ENCODE measurements at places on chromosomes 16 and 17.
A peak's percentile ranks its signal among the peaks of the same experiment; 100 is the strongest.

GRCh38 chr17:82248815-82249674 lies 20.2 kb downstream of the SLC16A3 start:
- no peak for DNase-seq

- peak; percentile 80 for DNase-seq
These were observed 2.4 kb upstream of the ALOXE3 start for GRCh38 chr17:8120520-8121406.

DNA sequence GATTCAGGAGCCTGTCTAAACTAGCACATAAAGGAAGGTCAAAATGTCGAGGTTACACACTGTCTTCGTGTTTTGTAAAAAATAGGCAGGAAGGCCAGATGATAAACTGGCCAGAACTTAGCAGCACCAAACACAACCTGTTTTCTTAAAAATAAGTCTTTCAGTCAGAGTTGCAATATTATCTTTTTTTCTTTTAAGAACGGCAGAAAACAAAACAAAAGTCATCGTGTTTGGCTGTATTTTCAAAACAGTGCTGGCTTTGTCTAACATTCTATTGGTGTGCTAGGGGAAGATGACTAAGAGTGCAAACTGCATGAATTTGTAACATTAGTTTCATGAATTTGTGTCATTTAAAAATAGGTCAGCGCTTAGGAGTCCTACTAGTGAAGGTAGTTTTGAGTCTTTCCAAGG lies 5.3 kb downstream of the MAF start:
- DNase-seq, result no peak

DNA sequence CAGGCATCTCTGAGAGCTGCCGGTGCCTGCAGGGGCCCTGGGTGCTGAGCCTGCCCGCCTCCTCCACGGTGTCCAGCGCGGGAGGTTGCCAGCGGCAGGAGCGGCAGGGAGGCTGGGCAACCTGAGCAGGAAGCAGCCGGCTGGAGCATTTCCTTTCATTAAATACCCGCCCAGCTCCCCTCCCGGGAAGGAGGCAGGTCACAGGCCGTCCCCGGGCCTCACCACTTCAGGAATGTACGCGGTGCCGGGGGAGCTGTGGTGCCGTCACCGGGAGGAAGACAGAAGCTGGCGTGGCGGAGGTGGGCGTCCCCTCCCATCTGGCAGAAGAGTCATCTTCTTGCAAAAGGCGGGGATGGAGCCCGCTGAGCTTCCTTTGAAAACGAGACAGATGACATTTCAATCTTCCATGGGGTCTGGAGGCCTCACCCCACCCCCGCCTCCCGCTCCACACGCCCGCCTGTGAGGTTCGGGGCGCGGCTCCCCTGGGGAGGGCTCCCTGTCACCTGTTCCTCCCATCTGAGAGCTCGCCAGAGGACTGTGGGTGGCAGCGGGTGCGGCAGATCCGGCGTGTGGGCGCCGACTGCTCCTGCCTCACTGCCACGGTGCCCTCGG lies 16.0 kb downstream of the SOX8 start:
- DNase-seq, result peak; percentile 28

DNA sequence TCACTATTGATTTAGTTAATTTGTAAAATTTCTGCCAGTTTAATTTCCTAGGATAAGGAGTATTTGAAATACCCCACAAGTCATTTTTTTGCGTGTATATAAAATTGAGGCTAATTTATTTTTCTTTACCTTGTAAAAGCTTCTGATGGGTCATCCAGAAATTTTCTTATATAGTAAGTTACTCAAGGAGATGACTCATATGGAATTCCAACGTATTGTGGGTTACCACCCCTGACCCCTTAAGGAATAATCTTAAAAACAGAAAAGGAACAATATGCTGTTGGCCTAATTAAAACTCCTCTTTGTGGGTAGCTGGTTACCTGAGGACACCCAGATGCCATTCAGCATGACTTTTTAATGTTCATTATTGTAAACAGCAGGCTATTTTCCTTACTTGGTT lies 13.6 kb downstream of the HEATR6 start:
- DNase-seq, result peak; percentile 21

- no peak for DNase-seq
These were observed 323.8 kb upstream of the TNRC6C start for GRCh38 chr17:77634710-77635109.

DNA sequence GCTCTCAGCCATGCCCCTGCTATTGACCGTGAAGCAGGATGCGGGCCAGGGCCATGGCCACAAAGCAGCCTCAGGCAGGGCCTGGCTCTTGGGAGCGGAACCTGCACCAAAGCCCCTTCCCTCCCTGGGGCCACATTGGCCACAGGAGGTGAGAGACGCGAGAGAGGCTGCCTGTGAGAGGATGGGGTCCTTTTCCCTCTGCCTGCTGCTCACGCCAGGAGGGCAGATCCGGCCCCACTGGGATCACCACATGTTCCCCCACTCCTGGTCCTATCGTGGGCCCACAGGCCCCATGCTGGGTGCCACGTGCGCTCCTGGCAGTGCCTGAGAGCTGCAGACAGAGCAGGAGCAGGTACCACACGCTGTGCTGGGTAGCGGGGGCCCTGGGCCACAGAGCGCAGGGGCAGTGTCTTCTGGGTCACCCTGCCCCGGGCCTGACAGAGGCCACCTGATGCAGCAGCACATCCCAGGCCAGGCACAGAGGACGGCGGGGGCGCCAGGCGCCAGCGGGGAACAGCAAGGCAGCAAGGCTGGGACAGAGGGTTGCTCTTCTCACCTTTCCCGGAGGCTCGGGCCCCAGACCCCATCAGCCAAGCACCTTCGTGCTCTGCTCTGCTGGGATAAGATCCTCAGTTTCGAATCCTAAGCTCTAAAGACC lies 9.2 kb upstream of the NUDT16L1 start:
- no peak for DNase-seq

- DNase-seq, result no peak
These were observed 417.5 kb downstream of the UTP18 start for GRCh38 chr17:51677875-51678274.

GRCh38 chr16:30740364-30741251 lies 7.6 kb upstream of the PHKG2 start:
- peak; percentile 43 for DNase-seq

- no peak for DNase-seq
These were observed 298.3 kb upstream of the XYLT1 start for GRCh38 chr16:17769065-17769464.

DNA sequence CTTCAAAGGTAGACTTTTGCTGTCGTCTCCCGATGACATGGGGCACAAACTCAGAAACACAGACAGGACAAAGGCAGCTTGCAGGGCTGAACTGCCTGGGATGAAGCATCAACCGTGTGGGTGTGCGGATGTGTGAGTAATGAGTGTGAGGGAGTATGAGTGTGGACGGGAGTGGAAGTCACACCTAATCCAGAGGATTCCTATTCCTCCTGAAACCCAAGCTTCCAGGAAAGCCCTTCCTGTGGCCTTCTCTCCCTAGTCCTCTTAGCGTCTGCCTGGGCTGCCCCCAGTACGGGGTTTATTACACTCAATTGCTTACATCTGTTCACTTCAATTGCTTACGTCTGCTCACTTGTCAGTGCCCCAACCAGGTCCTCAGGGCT lies 2.3 kb upstream of the IL4R start:
- DNase-seq, result no peak

GRCh38 chr16:57348327-57348726 lies 10.3 kb upstream of the CCL22 start:
- no peak for DNase-seq

- no peak for DNase-seq
These were observed 8.6 kb downstream of the TBC1D26 start for GRCh38 chr17:15740570-15741120.

- no peak for DNase-seq
These were observed 6.2 kb downstream of the BECN1 start for GRCh38 chr17:42817866-42818265.

GRCh38 chr17:76268015-76268749 lies 3.0 kb downstream of the UBALD2 start:
- peak; percentile 68 for DNase-seq

DNA sequence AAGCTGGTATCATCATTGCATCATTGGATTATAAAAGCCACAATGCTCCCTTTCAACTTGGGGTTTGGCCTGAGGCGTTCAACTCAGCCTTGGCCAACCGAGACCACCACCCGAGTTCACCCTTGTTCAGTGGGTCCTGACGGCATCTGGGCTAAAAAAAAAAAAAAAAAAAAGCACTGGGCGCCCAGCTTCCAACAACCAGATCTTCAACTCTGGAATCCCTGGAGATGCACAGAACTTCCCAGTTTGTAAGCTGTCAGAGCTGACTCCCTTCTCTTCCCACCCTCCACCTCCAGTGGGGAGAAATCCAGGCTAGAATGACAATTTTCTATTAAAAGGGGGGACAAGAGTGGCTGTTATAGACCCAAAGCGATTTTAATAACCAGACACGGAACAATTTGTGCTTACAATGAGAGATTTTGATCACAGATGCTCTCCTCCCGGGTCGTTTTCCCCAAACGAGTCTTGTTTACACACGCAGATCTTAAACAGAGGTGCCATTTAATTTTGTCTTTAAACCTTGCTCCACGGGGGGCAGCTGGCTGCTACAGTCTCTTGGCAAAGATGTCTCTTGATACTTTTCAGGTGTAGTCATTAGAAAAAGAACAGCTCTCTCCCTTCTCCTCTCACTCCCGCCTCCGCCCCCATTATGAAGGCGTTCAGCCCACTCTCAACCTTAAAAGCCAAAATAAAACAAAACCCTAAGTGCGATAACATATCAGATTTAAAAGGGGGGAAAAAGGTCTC lies 26.9 kb downstream of the GPRC5B start:
- DNase-seq, result no peak

GRCh38 chr17:83127431-83128160 lies 48.2 kb downstream of the METRNL start:
- DNase-seq, result no peak

GRCh38 chr17:34201767-34202166 lies 53.3 kb upstream of the CCL2 start:
- no peak for DNase-seq

- DNase-seq, result no peak
These were observed 244.9 kb downstream of the PRKCA start for GRCh38 chr17:66547151-66547865.

- DNase-seq, result no peak
These were observed 20.2 kb downstream of the ABR start for GRCh38 chr17:1159431-1160180.

DNA sequence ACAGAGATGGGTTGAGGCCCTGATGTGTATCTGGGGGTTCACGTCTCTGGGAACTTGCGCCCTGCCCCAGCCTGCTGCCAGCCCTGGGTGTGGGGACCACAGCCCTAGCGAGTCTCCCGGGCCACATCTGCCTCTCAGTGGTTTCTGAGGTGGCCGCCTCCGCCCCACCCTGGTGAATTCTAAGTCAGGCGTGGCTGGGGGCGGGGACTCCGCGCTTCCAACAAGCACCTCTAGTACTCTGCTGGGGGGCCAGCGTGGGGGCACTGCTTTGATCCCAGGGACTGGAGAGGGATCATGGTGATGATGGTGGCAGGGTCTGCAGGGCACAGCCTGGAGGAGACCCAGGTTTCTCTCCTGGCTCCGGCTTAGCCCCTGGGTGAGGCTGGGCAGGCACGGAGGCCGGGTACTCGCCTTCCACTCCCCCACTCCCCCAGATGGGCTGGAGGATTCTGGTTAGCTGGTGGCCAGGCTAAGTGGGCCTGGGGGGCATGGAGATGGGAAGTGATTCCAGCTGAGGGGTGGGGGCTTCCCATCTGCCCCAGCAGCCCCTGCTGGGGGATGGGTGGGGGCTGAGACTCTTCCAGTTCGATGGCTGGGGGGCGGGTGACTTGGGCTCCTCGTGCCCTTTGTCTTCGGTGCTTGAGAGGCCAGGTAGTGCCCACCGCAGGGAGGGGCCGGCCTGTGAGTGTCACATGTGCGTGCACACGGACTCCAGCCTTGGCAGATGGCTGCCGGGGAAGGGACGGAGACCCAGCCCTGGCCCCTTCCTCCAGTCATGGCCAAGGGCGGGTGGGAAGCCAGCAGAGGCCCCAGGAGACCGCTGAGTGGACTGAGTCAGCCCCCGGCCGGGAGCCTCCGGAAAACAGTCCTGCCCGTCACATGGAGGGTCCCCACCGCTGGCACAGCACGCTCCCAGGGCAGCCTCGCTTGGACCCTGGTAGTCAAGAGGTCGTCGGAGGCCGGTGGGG lies 3.9 kb downstream of the GLIS2 start:
- peak; percentile 50 for DNase-seq

DNA sequence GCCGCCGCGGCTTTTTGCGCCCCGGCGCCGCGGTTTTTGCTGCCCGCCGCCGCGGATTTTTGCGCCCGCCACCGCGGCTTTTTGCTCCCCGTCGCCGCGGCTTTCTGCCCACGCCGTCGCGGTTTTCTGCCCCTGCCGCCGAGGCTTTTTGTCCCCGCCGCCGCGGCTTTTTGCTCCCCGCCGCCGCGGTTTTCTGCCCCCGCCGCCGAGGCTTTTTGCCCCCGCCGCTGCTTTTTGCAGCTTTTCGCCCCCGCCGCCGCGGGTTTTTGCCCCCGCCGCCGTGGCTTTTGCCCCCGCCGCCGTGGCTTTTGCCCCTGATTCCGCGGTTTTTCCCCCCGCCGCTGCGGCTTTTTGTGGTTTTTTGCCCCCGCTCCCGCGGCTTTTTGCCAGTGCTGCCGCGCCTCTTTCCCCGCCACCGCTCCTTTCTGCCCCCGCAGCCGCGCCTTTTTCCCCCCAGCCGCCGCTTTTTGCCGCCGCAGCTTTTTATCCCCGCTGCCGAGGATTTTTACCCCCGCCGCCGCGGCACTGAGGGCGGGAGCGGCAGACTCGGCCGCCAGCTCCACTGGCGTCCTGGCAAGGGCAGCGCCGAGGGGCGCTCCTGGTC lies 518.6 kb upstream of the WSB1 start:
- DNase-seq, result no peak

- no peak for DNase-seq
These were observed 32.6 kb upstream of the SHISA9 start for GRCh38 chr16:12868788-12869187.

GRCh38 chr16:70466805-70467076 lies 12.3 kb downstream of the FCSK start:
- DNase-seq, result no peak

- no peak for DNase-seq
These were observed 1.5 kb downstream of the CYBA start for GRCh38 chr16:88649195-88649923.

DNA sequence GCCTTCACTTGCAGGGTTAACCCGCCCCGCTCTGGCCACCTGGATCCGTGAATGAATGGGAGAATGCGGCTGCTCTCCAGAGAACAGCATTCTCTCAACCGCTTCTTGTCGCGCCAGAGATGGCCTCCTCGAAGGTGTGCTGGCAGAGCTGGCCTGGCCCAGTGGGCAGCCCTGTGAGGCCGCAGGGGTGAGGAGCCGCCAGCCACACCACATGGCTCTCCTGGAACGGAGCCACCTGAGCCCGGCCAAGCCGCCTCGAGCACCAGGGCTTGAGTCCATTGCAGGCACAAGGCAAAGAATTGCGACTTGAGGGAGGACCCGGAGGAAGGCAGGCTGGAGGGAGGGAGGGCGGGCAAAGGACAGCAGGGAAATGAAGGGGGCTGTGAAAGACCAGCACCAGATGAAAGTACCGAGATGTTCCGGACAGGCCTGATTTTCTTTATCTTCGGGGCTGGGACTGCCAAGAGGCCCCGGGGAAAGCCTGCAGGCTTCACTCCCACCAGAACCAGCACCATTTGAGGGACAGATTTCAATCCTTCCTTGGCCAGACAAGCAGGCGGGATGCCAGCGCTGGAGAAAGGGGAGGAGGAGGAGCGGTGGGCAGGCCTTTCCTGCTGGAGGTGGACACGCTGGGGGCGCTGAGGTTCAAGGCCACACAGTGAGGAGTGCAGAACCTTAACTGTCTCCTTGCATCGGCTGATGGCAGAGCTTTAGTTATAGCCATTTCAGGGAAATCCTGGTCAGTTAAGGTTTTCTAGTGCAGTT lies 69.4 kb downstream of the MRC2 start:
- DNase-seq, result no peak

GRCh38 chr17:57391857-57392471 lies 135.6 kb downstream of the MSI2 start:
- DNase-seq, result no peak
